NCI-H1417 (cell line): ENCODE measurements at places on chromosomes 3 and 15.

- no peak for DNase-seq
Measured at GRCh38 chr3:66304293-66304692, 83.5 kb downstream of the SLC25A26 start.

DNA sequence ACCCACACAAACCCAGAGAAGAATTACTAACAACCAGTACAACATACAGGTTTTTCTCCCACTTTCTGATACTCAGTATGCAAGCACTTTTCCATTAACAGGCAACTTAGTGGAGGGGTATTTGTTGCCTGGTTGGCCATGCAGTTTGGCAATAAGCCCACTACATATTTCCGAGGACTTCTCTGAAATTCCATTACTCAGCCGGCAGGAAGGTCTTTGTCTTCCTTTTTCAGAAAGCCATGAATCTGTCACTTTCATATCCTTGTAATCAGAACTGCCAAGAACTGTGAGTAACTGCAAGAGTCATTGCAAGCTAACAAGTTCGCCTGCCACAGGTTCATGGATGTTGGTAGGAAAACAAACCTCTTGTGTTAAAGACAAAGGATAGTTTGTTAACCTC is 422.3 kb upstream of the ROBO1 start:
- no peak for DNase-seq

GRCh38 chr3:153026026-153026425 is 136.0 kb upstream of the RAP2B start:
- DNase-seq: peak; percentile 60

- no peak for DNase-seq
Measured at GRCh38 chr3:183466575-183466974, 38.2 kb upstream of the MCF2L2 start.

GRCh38 chr15:42077689-42078088 is 16.7 kb downstream of the PLA2G4D start:
- no peak for DNase-seq

- DNase-seq: peak; percentile 39
Measured at GRCh38 chr3:152314677-152315353, 46.1 kb downstream of the MBNL1 start.

DNA sequence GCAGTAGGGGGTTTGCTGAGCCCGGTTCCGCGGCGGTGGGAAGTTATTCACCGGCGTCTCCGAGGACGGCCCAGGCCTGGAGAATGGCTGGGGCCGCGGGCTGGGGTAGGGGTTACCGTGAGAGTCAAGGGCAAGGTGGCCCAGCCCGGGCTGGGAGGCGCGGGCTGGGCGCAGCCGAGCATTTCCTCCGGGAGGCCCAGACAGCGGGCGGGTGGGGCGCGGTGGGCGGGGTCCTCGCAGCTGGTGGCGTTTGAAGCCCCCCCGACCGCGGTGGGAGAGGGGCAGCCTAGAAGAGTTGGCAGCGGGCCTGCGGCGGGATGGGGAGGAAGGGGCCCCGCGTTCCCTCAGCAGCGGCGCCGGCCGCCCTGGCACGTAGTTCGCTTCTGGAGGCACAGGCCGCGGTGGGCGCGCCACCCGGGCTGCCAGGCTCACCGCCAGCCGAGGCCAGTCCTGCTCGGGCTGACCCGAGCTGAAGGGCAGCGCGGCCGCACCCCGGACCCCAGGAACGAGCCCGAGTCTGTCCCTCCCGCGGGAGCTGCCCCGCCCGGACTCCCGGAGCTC is 960 bp upstream of the KLF13 start:
- peak; percentile 93 for DNase-seq
